Epithelial cell of proximal tubule (primary cell): ENCODE measurements at places on chromosomes 4 and X. TPM values are rescaled to one million over a fixed set of nuclear protein-coding genes. Genes with fewer than 3 reads are reported as not detected.

- DNase-seq: no peak
Measured at GRCh38 chr4:10456595-10457254, 501 bp downstream of the ZNF518B start.

DNA sequence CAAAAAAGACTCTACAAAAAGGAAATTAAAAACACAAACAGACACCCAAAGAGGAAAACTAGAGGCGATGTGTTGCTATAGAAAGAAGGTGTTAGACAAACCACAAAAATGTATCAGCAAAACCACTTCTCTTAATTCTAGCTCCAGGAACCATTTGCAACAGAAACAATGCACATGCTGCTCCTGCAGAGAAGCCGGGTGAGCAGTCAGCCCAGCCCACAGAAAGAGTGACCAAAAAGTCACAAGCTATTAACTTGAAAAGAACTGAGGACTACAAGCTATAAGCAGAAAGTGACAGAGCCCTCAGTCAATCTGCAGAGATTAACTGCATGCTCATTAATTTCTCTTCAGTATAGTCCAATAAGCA, 96.2 kb upstream of the KLHL13 start:
- DNase-seq: no peak

Gene AFF2
- total RNA-seq: under 0.01 and 0.06 TPM in 2 replicates

Gene CUL4B
- total RNA-seq: 18.5 and 28.1 TPM in 2 replicates

Gene CT45A10
- total RNA-seq: not detected in 2 replicates

Gene ERAS
- not detected in 2 replicates for total RNA-seq

- no peak for DNase-seq
Measured at GRCh38 chr4:182569561-182569960, 326.4 kb downstream of the TENM3 start.

DNA sequence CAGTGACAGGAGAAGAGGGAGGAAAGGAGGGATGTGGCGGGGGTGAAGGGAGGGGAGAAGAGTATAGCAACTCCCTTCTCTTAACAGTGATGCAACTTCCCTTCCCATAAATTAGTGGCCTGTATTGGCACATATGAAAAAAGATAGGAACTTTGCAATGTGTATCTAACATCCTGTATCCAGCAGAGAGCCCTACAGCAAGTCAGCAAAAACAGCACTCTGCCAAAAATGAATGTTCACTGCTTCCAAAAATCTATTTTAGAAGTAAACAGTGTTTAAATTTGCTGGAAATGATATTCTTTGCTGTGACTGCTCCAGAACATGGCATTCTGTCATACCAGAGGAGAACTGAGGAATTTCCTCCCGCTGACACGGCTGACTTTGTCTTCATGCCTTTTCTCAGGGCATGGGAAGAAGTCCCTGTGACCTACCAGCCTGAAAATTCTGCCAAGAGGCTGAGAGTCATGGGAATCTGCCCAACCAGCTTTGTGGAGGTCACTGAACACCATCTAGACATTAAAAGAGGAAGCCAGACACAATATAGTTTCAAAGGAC, 343.4 kb upstream of the RASGEF1B start:
- no peak for DNase-seq

Gene PDE5A
- 1.2 and 2.1 TPM in 2 replicates for total RNA-seq

DNA sequence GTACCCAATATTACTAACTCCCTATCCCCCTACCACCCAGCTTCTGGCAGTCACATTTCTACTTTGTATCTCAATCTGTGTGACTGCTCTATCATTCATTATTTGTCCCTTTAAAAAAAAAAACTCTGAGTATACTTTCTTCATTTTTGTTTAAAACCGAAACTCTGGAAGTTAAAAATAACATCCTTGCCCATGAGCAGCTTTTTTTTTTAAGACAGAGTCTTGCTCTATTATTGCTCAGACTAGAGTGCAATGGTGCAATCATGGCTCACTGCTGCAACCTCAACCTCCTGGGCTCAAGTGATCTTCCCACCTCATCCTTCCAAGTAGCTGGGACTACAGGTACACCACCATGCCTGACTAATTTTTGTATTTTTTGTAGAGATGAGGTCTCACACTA, 15.8 kb downstream of the UBE2K start:
- no peak for DNase-seq
